ENCODE measurements at places on chromosomes 1 and 21.
A peak's percentile ranks its signal among the peaks of the same experiment; 100 is the strongest.

DNA sequence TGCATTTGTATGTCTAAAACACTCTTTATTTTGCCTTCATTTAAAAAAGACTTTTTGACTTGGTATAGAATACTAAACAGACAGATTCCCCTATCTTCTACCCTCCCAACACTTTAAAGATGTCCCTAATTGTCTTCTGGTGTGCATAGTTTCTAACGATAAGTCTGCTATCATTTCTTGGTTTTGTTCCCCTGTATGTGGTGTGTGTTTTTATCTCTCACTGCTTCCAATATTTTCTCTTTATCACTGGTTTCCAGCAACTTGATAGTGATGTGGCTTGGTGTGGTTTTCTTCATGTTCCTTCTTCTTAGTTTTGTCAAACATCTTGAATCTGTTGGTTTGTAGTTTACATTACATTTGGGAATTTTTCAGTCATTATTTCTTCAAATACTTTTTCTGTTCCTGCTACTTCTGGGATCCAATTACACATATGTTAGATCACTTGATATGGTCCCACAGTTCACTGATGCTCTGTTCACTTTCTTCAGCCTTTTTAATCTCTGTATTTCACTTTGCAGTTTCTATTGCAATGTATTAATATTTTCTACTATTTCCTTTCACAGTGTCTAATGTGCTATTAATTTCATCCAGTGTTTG is 23.2 kb downstream of the F5 start:
- DNase-seq: no peak

DNA sequence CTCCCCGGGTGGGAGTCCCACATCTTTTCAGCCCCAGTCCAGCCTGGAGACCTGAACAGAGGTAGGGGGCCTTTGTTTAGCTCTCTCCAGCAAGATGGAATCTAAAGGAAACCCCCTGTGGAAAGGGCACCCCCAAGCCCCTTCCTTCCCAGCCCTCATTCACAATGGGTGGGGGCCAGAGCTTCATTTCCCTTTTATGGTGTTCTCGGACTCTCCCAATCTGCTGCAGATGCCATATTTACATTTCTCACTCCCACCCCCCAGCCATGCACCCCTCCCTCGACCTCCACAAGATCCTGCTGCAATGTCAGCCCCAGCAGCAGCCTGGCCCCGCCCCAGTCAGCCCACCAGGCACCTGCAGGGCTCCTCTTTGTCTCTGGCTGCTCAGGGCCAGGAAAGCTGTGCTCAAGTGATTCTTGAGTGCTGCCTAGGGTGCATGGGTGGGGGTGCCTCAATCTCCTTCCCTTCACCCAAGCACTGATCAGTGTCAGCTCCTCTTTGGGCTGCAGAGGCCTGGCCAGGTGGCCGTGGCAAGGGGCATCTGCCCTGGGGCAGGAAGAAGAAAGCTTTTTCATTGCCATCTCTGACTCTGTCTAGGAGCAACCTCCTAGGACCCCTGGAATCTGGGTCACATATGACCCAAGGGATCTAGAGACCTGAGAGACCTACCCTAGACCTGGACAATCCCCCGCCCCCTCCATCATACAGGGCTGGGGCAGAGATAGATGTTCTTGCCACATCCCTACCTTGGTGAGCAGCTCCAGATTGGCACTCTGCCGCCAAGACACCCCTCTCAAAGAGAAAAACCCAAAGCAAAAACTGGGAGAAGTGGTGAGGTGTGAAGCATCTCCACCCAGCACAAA is 1.7 kb downstream of the KIF21B start:
- DNase-seq: no peak

DNA sequence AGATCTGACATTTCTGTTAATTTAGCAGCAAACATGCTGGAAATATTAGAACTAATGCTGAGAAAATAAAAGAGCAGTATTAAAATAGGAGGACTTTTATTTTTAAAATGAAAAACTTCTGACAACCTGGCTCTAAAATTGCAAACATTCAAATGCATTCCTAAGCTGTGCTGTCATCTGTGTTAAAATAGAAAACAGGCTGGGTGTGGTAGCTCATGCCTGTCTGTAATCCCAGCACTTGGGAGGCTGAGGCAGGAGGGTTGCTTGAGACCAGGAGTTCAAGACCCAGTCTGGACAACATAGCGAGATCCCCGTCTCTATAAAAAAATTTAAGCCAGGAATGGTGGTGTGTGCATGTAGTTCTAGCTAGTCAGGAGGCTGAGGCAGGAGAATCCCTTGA is 44.6 kb downstream of the MIGA1 start:
- no peak for DNase-seq

DNA sequence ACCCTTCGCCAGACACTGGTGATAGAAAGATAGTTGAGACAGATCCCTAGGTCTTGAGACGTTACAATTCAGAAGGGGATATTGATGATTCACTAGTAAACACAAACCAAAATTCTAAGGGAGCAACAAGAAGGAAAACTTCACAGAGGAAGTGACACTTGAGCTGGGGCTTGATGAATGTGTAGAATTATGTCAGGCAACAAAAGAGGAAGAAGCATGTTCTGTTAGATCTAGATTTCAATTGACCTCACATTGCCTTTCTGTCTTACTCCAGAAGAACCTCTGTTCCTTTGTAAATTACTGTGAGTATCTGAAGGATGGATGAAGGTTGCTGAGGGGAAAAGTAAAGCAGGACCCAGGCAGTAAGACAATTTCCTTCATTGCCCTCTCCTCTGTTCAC is 328.2 kb downstream of the KCTD3 start:
- no peak for DNase-seq

DNA sequence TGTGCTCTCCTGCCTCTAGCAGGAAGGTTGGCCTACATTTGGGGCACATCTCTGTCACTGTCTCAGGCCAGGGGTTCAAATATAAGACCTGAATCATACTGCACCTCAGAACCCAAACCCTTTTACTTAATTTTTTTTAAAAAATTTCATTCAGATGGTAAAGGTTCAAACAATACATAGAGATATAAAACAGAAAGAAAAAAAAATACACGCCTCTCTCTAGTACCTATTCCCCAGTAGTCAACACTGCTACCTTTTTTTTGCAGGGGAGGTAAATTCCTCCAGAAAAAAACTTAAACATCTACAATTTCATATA is 32.9 kb downstream of the MAPKAPK2 start:
- DNase-seq: no peak

- no peak for DNase-seq
These were observed 76.3 kb downstream of the KCNT2 start for GRCh38 chr1:196531737-196532524.

DNA sequence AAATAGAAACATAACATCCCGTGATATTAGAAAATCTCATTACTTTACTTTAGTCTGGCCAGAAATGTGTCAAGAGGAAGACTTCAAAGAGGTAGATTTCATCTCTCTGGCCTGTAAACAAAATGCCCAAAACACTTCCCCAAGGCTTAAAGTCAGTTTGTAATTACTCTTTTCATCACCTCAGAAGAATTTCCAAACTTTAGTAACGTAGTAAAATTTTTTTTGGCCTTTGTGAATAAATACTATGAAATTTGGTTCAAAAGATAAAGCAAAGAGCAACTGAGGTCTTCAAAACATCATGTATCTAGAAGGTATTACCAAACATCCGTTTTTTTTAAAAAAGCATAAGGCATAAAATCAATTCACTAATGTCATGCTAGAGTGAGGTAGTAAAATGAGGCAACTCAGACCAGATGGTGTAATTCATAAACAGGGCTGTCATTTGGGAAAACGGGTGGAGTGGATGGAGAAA is 51.4 kb downstream of the LEPR start:
- DNase-seq: no peak

- no peak for DNase-seq
These were observed 84.0 kb downstream of the PTPRU start for GRCh38 chr1:29320156-29320940.

DNA sequence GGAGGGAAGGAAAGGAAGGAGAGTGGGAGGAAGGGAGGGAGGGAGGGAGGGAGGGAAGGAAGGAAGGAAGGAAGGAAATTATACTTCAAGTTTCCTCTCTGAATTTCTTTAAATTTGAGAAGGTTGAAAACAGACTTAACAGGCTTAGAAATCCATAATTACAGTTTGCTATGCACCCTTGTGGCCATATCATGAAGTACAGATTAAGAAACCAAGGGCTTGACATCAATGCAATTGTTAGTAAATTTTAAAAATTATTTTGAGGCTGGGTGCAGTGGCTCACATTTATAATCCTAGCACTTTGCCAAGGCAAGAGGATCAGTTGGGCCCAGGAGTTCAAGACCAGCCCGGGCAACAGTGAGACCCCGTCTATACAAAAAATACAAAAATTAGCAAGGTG is 14.4 kb downstream of the ANP32E start:
- no peak for DNase-seq

DNA sequence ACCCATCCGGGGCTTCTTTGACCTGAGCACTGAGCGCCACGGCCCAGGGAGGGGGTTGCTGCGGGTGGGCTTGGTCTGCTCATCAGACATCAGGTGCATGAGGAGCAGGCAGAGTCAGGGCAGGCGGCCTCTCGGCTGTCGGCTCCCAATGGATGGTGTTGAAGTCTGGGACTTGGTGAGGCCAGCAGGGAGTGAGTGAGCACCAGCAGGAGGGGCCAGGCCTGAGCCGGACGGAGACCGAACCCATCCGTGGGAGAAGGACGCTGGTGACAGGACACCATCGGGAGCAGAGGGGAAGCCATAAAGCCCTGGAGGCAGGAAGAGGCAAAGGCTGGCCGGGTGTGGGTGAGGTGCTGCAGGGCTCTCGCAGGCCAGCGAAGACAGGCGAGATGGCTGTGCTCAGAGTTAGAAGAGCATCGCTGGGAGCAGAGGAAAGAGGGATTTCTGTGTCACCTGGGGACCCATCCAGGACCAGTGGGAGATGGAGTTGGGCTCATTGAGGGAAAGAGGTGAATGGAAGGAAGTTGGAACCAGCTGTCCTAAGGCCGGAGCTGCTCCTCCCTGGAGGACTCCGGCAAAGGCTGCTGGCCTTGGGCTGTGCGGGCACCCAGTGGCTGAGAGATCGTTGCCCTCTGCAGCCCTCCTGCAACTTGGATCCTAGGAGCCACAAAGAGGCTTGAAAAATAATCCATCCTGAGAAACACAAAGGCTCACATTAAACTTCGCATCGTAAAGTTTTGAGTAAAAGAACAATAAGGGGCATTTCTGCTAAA is 49.9 kb downstream of the PDE9A start:
- no peak for DNase-seq

GRCh38 chr1:11179125-11179524 is 10.0 kb upstream of the ANGPTL7 start:
- DNase-seq: no peak

GRCh38 chr1:71695084-71695483 is 587.3 kb downstream of the NEGR1 start:
- no peak for DNase-seq

DNA sequence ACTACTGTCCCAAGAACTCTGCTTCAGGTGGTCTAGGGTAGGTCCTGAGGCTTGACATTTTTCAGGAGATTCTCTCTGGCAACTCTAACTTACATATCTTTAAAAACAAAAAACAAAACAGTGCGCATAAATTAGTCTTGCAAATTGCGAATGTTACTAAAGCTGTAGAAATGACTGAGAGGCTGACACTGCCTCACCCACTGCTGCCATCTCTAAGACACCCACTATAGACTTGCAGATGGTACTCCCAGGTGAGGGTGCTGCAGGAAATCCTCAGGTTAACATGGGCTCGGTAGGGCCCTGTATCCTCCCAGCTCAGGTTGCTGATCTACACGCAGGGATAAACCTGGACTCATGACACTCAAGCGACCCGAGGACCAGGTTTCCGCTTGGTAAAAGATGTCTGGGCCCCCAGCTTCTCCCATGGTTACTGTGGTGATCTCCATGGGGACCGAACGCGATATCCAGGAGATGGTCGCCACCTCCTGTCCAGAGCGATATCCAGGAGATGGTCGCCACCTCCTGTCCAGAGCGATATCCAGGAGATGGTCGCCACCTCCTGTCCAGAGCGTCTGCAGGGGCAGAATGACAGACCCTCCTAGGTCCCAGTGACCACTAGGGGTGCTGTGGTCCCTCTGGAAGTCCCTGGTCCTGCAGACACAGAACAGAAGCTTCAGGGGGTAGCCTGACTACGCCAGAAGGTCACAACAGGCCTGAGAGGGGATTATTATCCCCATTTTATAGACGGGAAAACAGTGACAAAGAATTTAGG is 16.2 kb upstream of the LY9 start:
- DNase-seq: peak; percentile 55

- peak; percentile 56 for DNase-seq
These were observed 36.7 kb downstream of the ERI3 start for GRCh38 chr1:44318097-44319088.

GRCh38 chr1:27402349-27402754 is 9.9 kb downstream of the GPR3 start:
- no peak for DNase-seq

DNA sequence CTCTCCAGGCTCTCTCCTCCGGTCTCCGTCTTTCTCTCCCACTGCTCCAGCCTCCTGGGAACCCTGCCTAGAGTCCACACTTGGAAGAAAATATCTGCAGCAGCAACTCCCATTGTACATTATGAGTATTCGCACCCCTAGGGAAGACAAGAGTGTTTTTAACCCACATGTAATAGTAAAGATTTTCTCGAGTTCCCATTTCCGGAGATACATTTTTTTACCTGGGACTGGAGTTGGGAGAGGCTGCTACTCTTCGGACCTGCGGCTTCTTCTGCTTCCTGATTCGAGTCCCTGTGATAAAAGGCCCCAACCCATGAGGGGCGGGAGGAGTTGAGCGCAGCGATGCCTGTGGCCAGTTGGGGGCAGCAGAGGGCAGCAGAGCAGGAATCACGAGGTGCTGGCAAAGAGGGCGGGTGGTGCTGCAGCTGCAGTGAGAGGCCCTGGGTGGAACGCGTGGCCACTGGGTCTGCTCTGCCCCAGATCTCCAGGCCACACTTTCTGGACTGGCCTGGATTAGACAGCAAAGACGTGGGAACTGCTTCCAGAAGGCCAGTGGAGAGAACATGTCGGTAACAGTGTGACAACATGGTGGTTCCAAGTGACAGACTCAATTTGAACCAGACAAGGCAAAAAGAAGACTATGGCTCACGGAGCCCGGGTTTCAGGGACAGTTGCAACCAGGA is 221.0 kb upstream of the CSF3R start:
- peak; percentile 75 for DNase-seq

DNA sequence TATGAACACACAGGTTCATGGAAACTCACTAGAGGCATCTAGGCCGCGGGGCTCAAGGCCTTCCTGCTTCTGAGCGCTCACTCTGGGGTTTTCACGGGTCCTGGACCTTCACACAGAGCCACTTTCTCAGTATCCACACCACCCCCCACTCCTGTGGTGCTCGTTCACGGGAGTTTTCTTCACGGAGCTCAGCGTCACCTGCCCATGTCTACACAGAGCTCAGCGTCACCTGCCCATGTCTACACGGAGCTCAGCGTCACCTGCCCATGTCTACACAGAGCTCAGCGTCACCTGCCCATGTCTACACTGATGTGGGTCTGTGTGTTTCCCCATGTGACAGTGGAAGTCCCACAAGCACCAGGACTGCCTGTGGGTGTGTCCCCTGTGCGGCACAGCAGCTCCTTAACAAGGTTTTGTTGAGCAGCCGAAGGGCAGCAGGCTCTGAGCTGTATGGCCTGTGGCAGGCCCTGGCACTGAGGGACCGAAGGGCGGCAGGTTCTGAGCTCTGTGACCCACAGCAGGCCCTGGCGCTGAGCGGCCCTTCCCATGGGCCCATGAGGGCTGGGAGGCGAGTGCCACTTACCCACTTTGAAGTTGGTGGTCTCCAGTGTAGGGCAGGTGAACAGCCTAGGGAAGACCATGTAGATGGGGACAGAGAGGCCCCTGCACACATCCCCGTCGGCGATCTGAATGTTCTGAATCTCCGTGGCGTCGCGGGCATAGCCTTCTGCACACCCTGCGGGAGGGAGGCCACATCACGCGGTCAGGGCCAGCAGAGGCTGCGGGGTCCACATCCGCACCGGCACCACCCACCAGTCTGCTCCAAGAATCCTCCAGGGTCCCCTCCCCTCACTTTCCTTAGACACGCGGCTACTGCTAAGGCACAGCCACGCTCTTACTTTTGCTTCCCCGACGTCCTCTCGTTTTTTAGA is 39.8 kb downstream of the VPS26C start:
- no peak for DNase-seq

All from activated CD4-positive, alpha-beta T cell treated with anti-CD3 and anti-CD28 coated beads, Interleukin-2, amount 50 U/mL, for 48 hours (primary cell).